Stimulated activated CD4-positive, alpha-beta T cell treated with anti-CD3 and anti-CD28 coated beads, TNF-alpha, amount 100 ng/mL, for 48 hours (primary cell): ENCODE measurements at places on chromosomes 1 and 21.
A peak's percentile ranks its signal among the peaks of the same experiment; 100 is the strongest.

- DNase-seq, result no peak
These were observed 157.3 kb upstream of the VAMP3 start for GRCh38 chr1:7613851-7614205.

DNA sequence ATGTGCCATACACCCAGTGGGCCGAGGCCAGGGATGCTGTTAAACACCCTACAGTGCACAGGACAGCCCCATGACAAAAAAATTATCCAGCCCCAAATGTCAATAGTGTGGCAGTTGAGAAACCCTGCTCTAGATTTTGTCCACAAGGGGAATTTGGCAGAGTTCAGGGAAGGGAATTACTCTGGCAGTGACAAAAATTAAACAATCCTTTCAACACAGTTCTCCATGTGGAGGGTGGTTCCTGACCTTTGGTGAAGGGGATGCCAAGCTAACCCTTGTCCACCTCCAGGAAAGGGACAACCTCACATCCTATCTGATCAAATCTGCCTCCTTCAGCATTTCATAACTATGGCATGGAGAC is 28.4 kb upstream of the CD84 start:
- DNase-seq, result no peak

DNA sequence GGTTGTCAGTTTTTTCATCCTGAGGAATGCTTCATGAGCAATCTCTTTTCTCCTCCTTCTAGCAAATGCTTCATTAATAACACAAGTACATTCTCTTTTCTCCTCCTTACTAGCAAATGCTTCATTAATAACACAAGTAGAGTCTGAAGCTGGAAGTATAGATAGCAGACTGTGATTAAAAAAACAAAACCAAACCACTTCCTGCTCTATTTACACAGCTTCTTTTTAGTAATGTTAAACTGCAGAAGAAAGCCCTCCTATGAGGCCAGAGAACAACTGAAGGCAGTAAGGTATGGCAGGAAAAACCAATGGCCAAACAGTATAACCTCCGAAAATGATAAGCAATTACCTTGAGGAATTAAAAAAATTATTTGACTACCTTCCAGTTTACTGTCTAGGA is 90.1 kb downstream of the ZSWIM5 start:
- DNase-seq, result no peak

DNA sequence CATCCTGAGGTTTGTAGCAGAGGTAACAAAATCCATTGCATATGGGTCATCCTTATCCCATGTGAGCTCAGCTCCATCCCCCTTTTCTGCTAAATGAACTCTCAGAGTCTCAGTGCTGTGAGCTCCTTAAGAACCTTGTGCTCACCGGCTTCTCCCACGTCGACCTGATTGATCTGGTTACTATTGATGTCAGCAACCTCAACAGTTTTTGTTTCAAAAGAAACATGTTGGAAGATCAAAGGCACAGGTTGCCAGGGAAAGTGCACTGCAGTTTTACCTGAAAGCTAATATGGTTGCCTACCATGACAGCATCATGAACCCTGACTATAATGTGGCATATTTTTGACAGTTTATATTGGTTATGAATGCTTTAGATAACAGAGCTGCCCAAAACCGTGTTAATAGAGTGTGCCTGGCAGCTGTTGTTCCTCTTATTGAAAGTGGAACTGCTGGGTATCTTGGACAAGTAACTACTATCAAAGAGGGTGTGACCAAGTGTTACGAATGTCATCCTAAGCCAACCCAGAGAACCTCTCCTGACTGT is 131.4 kb downstream of the HS2ST1 start:
- peak; percentile 23 for DNase-seq

DNA sequence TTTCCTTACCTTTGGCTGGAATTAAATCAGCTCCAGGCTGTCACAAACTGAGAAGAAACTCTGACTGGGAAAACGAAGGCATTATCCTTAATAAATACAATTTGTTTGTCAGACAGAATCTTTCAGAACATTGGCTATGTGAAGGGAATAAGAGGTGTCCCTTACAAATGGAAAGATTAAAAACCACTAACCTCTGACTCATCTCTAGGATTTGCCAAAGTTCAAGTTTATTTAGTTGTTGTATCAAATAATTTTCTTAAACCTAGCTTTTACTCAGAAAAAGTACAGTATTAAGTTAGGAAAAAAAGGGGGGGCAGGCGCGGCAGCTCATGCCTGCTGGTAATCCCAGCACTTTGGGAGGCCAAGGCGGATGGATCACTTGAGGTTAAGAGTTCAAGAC is 15.7 kb downstream of the SERTAD4 start:
- no peak for DNase-seq

DNA sequence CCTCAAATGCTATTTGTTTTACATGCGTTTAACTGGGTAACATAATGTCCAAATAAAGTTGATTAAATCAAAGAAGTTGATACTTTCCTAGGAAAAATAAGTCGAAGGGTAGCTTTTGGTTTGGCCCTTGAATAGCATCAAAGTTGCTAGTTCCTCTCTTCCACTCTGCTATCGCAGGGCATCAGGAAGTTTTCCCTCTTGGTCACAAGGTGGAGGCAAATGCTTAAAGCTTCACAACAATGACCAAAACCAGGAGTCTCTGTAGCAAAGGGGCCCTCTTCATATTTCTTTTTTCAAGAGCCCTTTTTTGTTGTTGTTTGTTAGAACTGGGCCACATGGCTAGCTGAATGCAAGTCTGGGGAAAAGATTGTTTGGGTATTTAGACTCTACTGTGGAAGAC is 668.4 kb downstream of the KCNT2 start:
- no peak for DNase-seq

- DNase-seq, result no peak
These were observed 99.8 kb downstream of the KIF14 start for GRCh38 chr1:200520735-200521134.

DNA sequence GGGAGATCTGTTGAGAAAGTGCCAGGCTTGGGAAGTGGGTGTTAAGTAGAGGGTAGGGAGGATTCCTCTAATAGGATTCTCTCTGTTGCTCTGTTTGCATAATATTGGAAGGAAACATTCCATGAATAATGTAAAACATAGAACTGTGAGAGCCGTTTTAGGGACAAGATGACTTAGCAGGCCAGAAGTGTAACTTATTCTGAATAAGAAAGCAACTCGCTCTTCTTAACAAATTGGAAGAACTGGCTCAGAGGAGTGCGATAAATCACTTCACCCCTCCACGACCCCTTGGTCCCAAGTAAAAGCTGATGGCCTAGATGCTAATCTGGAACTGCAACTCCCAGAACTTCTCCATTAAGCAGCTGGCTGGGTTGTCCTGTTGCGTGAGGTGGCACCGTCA is 19.1 kb downstream of the SIM2 start:
- DNase-seq, result no peak

- DNase-seq, result no peak
These were observed 341.3 kb downstream of the USP25 start for GRCh38 chr21:16071092-16071491.

- DNase-seq, result no peak
These were observed 3.9 kb downstream of the LAPTM5 start for GRCh38 chr1:30753660-30754123.

GRCh38 chr1:30808067-30808662 is 50.6 kb upstream of the LAPTM5 start:
- no peak for DNase-seq

GRCh38 chr1:6378096-6378746 is 15.3 kb downstream of the ACOT7 start:
- no peak for DNase-seq

DNA sequence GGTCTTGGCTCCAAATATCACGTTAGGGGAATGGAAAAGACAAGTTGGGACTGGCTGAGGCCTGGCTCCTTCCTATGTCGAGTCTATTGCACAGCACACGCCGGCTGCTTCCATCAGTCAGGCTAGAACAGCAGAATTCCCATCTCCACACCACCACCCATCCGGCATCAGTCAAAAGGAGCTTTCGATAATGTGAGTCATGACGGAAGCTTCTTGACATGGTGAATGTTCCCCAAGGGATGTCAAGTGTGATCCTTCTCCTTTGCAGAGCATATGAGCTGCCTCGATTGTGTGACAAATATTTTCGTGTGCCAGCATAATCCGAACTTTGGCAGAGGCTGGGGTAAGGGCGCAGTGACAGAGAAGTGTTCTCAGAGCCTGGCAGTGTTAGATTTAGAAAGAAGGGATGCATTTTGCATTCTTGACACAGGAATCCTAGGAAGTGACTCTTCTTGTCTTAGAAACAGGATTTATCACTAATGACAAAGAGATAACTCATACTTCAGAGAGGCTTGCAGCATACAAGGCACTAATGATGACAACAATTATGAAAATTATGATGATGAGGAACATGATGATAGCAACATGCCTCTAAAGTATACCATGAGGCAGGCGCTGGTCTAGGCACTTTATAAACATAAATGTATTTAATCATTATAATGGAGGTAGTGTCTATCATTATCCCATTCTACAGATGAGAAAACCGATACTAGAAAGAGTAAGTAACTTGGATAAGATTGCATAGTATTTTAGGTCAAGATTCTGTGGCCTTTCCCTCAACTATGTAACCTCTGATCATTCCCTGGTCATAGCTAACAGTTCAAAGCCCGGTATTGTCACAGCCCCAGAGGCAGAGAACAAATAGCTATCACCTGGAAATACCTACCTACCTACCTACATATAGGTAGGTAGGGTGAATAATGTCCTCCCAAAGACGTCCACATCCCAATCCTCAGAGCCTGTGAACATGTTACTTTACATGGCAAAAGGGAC is 135.0 kb downstream of the KCNJ6 start:
- DNase-seq, result no peak

GRCh38 chr1:5579966-5580365 is 412.3 kb downstream of the NPHP4 start:
- DNase-seq, result no peak

GRCh38 chr1:210600421-210601159 is 271.9 kb downstream of the HHAT start:
- DNase-seq, result no peak

- DNase-seq, result no peak
These were observed 325.9 kb downstream of the RPS6KC1 start for GRCh38 chr1:213376862-213377372.

DNA sequence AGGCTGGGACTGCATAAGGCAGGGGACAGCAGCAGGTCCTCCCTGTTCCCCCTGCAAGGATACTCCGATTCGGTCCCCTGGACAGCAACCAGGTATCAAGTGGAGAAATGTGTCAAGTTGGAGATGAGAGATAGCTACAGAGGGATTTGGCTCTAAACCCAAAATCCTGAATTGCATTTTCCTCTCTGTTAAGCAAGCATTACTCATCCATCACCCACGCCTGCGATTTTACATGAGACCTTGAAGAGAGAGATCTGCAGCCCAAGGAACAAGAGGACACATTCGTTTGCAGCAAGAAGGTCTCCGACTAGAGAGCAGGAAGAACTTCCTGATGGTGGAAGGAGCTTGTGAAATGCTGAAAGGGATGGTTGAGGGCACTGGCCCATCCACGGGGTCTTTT is 21.9 kb downstream of the SYT2 start:
- no peak for DNase-seq

DNA sequence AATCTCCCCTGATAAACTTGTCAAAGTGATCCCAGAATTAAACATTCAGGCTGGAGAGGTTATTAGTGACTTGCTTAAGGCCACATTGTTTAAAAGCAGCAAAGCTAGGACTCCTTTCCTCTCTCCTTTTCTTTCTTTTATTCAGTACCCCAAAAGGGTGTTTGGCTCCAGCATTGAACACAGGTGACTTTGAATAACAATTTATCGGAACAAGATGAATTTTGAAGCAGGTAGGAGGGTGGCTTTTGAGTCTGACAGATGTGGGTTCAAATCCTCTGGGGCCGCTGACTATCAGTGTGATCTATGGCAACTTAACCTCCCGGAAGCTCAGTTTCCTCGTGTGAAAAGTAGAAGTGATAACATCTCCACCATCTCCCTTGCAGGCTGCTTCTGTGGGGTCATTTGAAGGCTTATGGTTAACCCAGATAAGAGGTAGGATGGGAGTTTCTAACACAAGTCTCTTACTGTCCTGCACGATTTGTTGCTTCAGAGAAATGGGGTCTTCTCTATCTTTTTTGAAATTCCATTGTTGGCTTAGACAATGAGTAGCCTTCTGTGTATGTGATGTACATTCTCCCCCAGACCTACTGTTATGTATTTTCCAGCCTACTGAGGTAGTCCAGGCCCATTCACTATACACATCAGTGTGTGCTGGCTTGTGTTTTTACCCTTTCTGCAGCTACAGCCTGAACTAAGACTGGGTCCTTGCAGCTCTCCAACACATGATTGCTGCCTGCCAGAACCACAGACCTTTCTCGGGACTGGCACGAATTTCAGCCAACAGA is 29.0 kb downstream of the JUN start:
- no peak for DNase-seq

DNA sequence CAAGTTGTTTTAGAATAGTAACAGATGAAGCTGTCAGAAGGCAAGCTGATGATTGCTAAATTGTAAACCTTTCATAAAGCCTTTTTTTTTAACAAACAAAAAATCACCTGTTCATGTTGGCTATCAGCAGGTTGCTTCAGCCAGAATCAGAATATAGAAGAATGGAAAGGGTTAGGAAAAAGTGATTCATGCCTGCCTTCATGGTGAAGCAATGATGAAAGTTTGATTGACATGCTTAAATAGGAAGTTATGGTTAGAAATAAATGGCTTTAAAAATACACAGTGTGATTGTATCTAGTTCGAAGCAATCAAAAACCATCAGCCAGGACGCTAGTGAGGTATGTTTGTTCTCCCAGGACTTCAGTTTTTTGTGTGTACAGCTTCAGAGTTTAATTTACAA is 37.9 kb downstream of the GABPA start:
- no peak for DNase-seq
